ENCODE measurements at places on chromosomes 1 and 21. TPM values are rescaled to one million over a fixed set of nuclear protein-coding genes. Genes with fewer than 3 reads are reported as not detected.

FCRLB gene
- not detected for total RNA-seq

GRCh38 chr1:209430821-209431259 is 152.7 kb upstream of the CAMK1G start:
- H3K4me1 ChIP-seq: no peaks in the 10 kb centered on the region
- H3K27ac ChIP-seq: no peak overlapping the region
- no peak overlapping the region for H3K4me3 ChIP-seq
- DNase-seq: no peak
- H3K27me3 ChIP-seq: no peaks in the 10 kb centered on the region

- no peak overlapping the region for H3K4me3 ChIP-seq
- H3K4me1 ChIP-seq: no peaks in the 10 kb centered on the region
- H3K27me3 ChIP-seq: no peaks in the 10 kb centered on the region
- no peak for DNase-seq
- H3K36me3 ChIP-seq: no peaks in the 10 kb centered on the region
These were observed 100.6 kb downstream of the ROR1 start for GRCh38 chr1:63874278-63874880.

GRCh38 chr1:68213843-68214242 is 18.5 kb downstream of the WLS start:
- H3K27me3 ChIP-seq: no peaks in the 10 kb centered on the region
- H3K4me1 ChIP-seq: no peaks in the 10 kb centered on the region
- H3K4me3 ChIP-seq: no peak overlapping the region
- no peaks in the 10 kb centered on the region for H3K36me3 ChIP-seq

GRCh38 chr1:109617291-109617801 is 2.1 kb downstream of the GNAT2 start:
- H3K4me1 ChIP-seq: peaks cover 62% of the 10 kb centered on the region

- no peaks in the 10 kb centered on the region for H3K36me3 ChIP-seq
- no peak overlapping the region for H3K4me3 ChIP-seq
- H3K27ac ChIP-seq: no peak overlapping the region
These were observed 5.1 kb upstream of the EPHB2 start for GRCh38 chr1:22705586-22705985.

GRCh38 chr1:110615548-110616130 is 9.5 kb upstream of the KCNA2 start:
- H3K36me3 ChIP-seq: no peaks in the 10 kb centered on the region
- H3K27me3 ChIP-seq: no peaks in the 10 kb centered on the region
- H3K4me3 ChIP-seq: no peak overlapping the region

GRCh38 chr1:193311226-193311948 is 125.0 kb upstream of the B3GALT2 start:
- H3K27ac ChIP-seq: no peak overlapping the region
- no peaks in the 10 kb centered on the region for H3K36me3 ChIP-seq
- H3K4me1 ChIP-seq: no peaks in the 10 kb centered on the region
- H3K4me3 ChIP-seq: no peak overlapping the region
- H3K27me3 ChIP-seq: no peaks in the 10 kb centered on the region

FCRL5 gene
- total RNA-seq: 9.8 TPM

DNA sequence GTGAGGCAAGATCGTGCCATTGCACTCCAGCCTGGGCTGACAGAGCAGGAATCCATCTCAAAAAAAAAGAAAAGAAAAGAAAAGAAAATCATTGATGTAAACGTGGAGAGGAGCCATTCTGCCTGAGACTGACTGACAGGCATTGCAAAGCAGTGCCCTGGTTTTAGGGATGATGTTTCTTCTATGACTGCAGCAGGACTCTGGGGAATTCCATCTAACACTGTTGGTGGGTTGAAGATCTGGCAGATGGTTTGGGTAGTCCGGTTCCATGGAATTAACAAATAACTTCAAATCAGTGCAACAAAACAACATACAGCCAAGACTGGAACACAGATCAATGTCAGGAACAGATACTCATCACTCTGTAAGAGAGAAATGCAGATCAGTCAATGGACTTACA is 17.8 kb upstream of the LAMC2 start:
- no peak overlapping the region for H3K4me3 ChIP-seq
- no peaks in the 10 kb centered on the region for H3K4me1 ChIP-seq
- H3K27me3 ChIP-seq: no peaks in the 10 kb centered on the region
- H3K27ac ChIP-seq: no peak overlapping the region

NDUFS2 gene
- 77.5 TPM for total RNA-seq

DNA sequence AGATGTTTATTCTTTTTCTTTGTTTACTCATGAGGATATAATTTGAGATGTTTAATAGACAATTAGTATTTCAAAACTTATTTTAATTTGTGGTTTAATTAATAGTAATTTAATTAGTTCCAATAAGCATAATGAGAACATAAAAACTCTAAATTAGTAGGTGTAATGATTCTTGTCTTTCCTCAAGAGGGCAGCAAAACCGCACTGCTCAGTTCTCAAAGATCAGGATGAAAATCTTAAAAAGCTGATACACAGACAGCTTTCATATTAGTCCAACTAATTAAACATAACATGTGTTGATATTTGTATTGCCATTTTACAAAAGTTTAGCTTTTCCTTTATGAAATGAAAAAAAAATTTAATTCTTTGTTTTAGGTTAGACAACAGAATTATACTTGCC is 106.7 kb upstream of the C21orf91 start:
- no peaks in the 10 kb centered on the region for H3K27me3 ChIP-seq
- no peak overlapping the region for H3K4me3 ChIP-seq
- no peaks in the 10 kb centered on the region for H3K4me1 ChIP-seq
- no peaks in the 10 kb centered on the region for H3K36me3 ChIP-seq
- no peak for DNase-seq

DNA sequence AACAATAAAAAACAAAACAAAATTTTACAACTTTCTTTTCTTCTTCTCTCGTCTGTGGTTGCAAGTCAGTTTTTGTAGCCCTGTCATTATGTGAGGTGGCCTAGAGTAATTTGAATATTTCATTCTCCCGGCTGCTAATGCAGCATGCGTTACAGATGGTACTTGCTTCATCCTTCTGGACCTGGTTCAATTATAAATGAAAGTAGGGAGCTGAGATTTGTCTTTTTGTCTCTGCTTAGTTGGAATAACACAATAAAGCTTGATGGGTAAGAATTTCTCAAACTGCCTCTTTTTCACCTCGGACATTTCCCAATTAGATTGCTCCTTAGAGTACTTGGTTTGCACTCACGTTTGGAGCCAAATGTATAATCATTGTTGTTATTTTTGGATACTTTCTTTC is 201.6 kb downstream of the PBX1 start:
- H3K4me3 ChIP-seq: no peak overlapping the region
- H3K4me1 ChIP-seq: no peaks in the 10 kb centered on the region
- no peaks in the 10 kb centered on the region for H3K36me3 ChIP-seq
- peak overlapping the region; percentile 40 for H3K27ac ChIP-seq
- DNase-seq: no peak

- no peak for DNase-seq
- no peak overlapping the region for H3K4me3 ChIP-seq
- no peaks in the 10 kb centered on the region for H3K27me3 ChIP-seq
- H3K4me1 ChIP-seq: peaks cover 6% of the 10 kb centered on the region
These were observed 17.2 kb upstream of the LAPTM5 start for GRCh38 chr1:30774550-30775432.

DNA sequence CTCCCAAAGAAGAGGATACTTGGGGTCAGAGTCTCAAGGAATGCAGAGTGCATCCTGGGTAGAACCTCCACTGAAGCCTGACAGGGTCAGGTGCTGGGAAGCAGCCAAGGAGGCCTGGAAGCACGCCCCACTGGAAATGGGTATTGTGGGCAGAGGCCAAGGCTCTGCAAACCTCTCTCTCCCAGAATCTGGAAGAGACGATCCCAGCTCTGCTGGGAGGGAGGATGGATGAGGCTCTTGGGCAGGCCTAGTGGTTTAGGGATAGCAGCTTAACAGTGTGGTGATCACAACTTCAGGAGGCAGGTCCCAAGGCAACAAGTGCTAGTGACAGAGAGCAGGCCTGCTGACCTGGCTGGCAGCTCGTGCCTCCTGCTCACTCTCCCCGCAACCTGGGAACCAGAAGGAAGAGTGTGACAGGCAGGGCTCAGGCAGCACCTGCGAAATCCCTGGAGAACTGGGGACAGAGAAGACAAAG is 641.0 kb downstream of the PLPP3 start:
- H3K4me3 ChIP-seq: no peak overlapping the region
- no peaks in the 10 kb centered on the region for H3K27me3 ChIP-seq
- DNase-seq: peak; percentile 17
- H3K36me3 ChIP-seq: no peaks in the 10 kb centered on the region
- H3K27ac ChIP-seq: no peak overlapping the region
- no peaks in the 10 kb centered on the region for H3K4me1 ChIP-seq

CFHR4 gene
- total RNA-seq: not detected

DNA sequence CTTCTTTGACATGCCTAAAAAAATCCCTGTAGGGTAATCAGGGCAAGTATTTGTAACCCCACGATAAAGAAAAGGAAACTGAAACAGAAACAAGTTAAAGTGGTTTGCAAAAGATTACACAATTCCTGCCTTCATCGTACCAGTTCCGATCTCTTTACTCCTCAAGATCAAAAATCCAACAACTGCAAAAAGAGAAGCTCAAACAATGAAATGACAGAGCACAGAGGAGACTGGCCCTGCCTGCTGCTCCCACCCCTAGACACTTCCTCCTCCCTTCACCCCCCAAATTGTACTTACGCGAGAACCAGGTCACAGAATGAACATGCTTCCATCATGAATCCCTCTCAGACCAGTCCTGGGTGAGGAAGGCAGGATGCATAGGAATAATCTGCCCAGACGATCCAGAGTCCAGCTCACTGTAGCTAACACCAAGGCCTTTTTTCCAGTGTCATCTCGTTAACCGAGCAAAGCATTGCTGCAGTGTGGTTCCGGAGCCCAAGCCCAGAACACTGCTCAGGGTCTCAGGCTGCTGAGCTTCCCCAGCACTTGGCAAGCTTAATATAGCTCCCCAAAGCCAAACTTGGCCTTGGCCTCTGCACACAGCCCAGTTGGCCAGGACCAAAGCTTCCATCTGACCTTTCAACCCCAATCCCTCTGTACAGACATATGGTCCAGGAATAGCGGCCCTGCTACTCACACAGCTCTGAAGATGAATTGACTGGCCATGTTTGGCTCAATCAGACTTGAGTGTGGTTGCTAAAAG is 20.3 kb downstream of the RXRG start:
- H3K36me3 ChIP-seq: no peaks in the 10 kb centered on the region
- no peaks in the 10 kb centered on the region for H3K27me3 ChIP-seq
- H3K4me1 ChIP-seq: peaks cover 27% of the 10 kb centered on the region
- peak overlapping the region; percentile 27 for H3K4me3 ChIP-seq
- DNase-seq: no peak
- H3K27ac ChIP-seq: peak overlapping the region; percentile 67

CHI3L2 gene
- total RNA-seq: 2.1 TPM

- no peak overlapping the region for H3K27ac ChIP-seq
- no peak overlapping the region for H3K4me3 ChIP-seq
- no peaks in the 10 kb centered on the region for H3K4me1 ChIP-seq
- DNase-seq: no peak
These were observed 40.4 kb upstream of the ZBTB18 start for GRCh38 chr1:244010703-244011123.

SRSF4 gene
- 81.6 TPM for total RNA-seq

DNA sequence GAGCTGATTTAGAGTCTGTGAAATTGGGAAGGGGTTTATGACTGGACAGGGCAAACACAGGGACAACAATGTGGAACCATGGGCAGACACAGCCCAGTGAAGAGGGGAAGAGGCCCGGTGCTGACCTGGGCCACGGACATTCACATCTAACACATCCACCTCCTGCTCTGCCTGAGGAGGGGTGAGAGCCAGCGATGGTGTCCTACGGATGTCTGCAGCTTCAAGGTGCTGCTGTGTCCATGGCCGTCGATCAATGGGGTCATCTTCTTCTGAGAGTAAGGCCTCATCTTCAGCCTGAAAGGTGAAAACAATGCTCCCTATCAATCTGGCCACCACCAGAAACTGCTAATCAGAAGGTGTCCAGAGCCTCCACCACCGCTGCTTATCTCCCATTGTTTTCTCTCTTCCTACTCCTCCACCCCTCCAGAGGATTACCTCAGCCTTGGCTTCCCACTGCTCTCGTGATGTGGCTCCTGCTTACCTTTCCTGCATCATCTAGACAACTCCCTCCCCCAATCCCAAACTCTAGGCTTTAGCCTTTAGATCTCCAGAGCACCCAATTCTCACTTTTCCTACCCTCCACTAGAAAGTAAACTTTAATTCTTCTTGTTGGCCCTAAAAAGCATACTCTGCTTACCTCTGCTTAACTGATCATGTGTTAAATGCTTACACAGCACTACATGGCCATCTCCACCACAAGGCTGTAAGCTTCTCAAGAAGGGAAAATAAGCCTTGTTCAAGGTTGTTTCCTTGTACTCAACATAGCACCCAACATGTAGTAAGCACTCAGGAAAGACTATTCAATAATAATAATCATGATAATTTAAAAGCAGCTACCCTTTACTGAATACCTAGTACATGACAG is 24.0 kb upstream of the ADAM30 start:
- no peak overlapping the region for H3K4me3 ChIP-seq
- H3K36me3 ChIP-seq: peaks cover 87% of the 10 kb centered on the region
- H3K4me1 ChIP-seq: no peaks in the 10 kb centered on the region
- no peaks in the 10 kb centered on the region for H3K27me3 ChIP-seq
- DNase-seq: no peak

CLEC20A gene
- total RNA-seq: not detected

- H3K4me1 ChIP-seq: peaks cover 6% of the 10 kb centered on the region
- no peaks in the 10 kb centered on the region for H3K27me3 ChIP-seq
- no peak overlapping the region for H3K27ac ChIP-seq
- H3K36me3 ChIP-seq: no peaks in the 10 kb centered on the region
- H3K4me3 ChIP-seq: no peak overlapping the region
- no peak for DNase-seq
These were observed 61.8 kb downstream of the RGS13 start for GRCh38 chr1:192697771-192698170.

DNA sequence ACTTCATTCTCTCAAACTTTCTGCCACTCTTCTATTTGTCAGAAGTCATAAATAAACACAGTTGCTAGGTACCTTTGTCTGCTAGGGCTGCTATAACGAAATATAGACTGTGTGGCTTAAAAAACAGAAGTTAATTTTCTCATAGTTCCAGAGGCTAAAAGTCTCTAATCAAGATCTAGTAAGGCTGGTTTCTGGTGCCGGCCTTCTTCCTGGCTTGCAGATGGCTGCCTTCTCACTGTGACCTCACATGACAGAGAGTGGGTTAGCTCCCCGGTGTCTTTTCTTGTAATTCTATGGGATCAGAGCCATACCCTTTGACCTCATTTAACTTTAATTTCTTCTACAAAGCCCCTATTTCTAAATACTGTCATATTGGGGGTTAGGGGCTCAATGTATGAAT is 5.9 kb downstream of the PDC start:
- H3K4me1 ChIP-seq: no peaks in the 10 kb centered on the region
- no peak for DNase-seq
- H3K27ac ChIP-seq: no peak overlapping the region

GRCh38 chr1:10161541-10162290 is 48.7 kb upstream of the KIF1B start:
- no peak overlapping the region for H3K4me3 ChIP-seq
- no peaks in the 10 kb centered on the region for H3K27me3 ChIP-seq
- no peak overlapping the region for H3K27ac ChIP-seq
- DNase-seq: no peak
- no peaks in the 10 kb centered on the region for H3K4me1 ChIP-seq
- H3K36me3 ChIP-seq: peaks cover 87% of the 10 kb centered on the region
